Cardiac fibroblast (primary cell): ENCODE measurements at places on chromosomes 12 and 14.

DNA sequence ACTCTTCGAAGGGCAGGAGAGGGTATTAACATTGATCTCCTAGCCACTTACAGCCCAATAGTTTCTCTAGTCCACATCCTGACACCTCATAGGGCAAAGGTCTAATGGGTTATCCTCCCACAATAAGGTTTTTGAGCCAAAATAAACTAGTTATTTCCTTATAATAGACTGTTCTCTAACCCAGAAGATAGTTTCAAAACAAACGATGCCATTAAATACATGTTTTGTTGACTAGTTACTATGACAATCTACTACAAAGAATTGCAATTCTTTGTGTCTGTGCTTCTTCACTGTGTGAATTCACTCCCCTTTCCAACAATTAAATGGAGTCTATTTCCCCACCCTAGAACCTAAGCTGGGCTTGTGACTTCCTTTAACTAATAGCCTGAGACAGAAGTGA, 6.4 kb upstream of the ACTR10 start:
- DNase-seq: peak; percentile 9

DNA sequence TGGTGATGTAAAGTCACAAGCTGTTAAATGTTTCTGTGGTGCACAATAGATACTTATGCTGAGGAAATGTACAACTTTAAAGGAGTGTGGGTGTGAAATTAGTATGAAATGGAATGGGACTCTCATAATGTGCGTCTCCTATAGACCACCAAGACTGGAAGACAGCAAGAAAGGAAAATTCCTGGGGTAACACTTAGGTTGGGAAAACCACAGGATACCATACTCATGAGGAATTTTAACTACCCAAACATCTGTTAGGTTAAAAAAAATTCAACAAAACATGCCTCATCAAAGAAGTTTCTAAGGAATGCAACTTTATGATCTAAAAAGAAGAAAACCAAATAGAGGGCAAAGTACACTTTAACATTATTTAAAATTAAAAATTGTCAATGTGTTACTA, 113.7 kb upstream of the MYF6 start:
- DNase-seq: peak; percentile 86

GRCh38 chr12:19282133-19282699, 152.7 kb downstream of the PLEKHA5 start:
- DNase-seq: no peak

DNA sequence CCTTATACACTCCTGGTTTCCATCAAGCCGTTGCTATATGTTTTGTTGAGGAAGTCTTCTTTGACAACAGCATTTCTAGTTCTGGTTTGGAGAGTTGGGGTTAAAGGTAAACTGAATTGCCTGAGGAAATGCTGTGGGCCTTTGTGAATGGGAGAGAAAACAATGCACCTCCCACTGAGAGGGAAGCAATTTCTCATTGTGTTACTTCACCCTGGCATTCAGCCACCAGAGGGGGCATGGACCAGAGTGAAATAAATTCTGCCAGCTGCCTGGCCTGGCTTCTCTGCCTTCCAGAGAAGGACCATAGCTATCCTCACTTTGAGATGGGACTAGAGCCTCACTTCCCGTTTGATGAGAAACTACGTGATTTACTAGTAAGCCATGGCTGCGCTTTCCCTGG, 475.3 kb downstream of the EGLN3 start:
- peak; percentile 78 for DNase-seq

GRCh38 chr14:96581026-96581425, 78.8 kb downstream of the PAPOLA start:
- DNase-seq: no peak

GRCh38 chr12:64672925-64673409, 62.7 kb downstream of the RASSF3 start:
- peak; percentile 68 for DNase-seq

GRCh38 chr14:94367347-94368242, 20.8 kb downstream of the SERPINA1 start:
- no peak for DNase-seq

DNA sequence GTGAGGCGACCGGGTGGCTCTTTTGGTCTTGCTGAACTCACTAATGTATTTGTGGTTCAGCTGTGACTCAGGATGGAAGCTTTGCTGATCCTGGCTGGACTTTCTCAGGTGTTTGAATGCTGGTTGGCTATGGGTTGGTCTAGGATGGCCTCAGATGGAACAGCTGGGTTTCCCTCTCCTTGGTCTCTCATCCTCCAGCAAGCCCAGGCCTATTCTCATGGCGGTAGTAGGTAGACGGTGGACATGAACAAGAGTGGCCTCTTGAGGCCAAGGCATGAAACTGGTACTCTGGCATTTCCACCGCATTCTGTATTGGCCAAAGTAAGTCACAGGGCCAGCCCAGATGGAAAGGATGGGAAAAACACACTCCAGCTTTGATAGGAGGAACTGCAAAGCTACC, 11.8 kb upstream of the POLR3B start:
- peak; percentile 72 for DNase-seq

- DNase-seq: no peak
Observed at GRCh38 chr14:80167793-80168448, 43.4 kb downstream of the DIO2 start.

GRCh38 chr14:96797582-96798349, 584 bp downstream of the VRK1 start:
- DNase-seq: peak; percentile 19

GRCh38 chr14:21990116-21990515, 316.5 kb upstream of the OR4E1 start:
- DNase-seq: no peak

- no peak for DNase-seq
Observed at GRCh38 chr12:122858171-122858570, 22.9 kb downstream of the HIP1R start.

- no peak for DNase-seq
Observed at GRCh38 chr12:106942775-106943174, 12.9 kb upstream of the TMEM263 start.

- peak; percentile 47 for DNase-seq
Observed at GRCh38 chr12:104736307-104736706, 221.8 kb downstream of the SLC41A2 start.

GRCh38 chr12:131091413-131091975, 137.8 kb downstream of the ADGRD1 start:
- DNase-seq: no peak

DNA sequence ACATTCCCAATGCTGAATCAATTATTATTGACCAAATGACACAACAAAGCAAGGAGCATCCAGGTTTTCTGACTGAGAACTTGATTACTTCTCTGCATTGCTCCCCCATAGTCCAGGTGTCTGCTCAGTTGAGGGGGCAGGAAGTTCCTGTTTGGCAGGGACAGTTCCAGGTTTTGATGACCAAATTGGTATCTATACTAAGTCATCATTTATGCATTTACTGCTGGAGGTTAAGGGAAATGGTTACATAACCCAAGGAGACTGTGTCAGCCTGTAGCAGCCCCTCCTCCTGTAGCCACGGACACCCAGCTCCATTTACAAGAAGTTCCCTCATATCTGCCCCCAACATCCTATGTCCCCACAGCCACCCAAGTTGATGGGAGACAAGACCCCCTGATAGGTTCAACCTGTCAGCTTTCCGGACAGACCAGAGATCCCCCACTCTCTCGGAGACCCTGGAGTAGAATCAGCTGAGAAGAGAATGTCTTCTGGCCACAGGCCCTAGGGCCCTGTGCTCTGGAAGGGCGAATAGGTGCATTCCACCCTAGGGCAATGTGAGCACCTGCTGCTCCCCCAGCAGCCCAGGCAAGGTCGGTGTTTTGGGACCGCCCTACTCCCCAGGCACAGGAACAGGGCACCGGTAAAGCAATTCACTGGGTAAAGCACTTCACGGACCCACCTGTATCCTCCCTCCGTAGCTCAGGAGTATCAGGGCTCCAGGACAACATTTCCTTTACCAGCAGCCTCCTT, 23.6 kb downstream of the IRF2BPL start:
- DNase-seq: peak; percentile 23

GRCh38 chr14:92892589-92892988, 30.4 kb upstream of the CHGA start:
- DNase-seq: peak; percentile 17

- DNase-seq: no peak
Observed at GRCh38 chr12:94717108-94717507, 66.8 kb upstream of the TMCC3 start.
